NCI-H524 treated with DMSO at 0.1 percent for 48 hours (cell line): ENCODE measurements at places on chromosomes 4 and X.

DNA sequence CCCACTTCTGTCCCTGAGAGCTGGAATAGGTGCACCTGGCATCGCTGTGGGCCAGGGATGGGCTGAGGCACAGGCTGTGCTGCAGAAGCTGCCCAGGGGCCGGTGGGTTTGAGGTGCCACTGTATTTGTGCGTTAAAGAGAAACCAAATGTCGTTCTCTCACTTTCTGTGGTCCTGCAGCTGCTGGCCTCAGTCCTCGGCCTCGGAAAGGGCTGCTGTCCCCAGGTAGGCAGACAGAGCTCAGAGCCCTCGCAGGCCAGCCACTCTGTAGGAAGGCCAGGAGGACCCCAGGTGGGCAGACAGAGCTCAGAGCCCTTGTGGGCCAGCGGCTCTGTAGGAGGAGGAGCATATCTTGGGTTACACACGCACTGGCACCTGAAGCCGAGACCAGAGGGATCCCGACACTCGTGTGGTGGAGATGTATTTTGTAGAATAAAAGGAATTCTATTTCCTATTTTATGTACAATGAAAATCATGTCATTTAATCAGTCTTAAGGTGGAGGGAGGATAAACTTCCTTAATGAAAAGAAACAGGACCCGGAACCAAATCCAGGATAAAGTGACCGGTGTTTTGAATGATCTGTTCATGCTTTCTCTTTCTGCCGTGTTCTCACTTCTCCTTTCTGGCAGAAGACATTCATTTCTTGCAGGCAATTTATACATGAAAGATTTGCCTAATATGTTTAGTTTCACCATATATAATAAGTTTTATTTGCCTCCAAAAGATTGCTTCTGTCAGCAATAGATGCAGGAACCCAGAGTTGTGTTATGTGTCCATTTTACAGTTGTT is 54.4 kb upstream of the HGFAC start:
- DNase-seq: no peak

DNA sequence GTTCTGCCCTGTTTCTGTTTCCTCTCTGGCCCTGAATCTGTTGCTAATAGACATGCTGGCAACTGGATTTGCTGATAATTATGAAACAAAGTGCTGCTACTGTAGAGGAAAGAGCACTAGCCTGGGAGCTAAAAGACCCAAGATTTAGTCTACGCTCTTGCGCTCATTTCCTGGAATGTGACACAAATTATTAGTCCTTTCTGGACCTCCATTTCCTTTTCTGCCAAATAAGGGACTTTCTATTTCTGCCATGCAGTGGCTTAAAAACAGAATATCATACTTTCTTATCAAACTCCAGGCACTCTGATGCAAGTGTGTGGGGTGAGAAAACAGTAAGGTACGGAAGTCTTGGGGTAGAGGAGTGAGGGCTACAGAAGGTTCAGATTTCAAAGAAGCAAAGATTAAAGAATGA is 48.3 kb upstream of the GPR174 start:
- DNase-seq: no peak

DNA sequence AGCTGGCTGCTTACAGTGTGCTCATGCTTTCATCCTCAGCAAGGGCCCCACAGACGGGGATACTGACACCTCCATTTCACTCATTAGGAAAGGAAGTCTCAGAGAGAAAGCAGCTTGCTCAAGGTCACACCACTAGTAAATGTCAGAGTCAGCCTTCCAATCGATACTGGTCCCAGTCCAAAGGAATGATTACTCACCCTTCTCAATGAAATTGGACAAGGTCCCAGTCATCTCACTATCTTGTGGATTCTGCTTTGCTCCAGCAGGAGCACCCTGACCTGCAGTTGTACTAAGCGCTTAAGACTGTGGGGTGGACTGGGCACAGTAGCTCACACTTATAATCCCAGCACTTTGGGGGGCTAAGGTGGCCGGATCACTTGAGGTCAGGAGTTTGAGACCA is 132.2 kb upstream of the SLC34A2 start:
- no peak for DNase-seq

- DNase-seq: no peak
These were observed 11.0 kb upstream of the ODAPH start for GRCh38 chr4:75544870-75545269.

DNA sequence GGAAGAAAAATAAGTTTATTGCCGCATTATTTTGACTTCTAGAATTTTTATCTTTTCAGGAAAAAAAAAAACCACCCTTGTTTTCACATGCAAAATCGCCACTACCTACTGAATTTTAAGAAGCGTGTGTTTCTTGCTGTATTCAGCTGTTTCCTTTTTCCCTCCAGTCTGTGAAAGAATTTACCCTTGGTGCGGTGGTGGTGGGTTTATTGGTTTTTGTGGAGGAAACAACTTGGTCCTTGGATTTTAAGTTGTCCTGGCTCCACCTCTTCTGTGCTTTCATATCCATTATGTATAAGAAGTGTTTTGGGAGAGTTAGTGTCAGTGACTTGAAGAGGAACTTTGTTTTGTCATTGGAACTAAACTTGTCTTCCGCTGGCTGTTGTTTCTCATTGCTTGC is 8.1 kb downstream of the RAPGEF2 start:
- DNase-seq: no peak

DNA sequence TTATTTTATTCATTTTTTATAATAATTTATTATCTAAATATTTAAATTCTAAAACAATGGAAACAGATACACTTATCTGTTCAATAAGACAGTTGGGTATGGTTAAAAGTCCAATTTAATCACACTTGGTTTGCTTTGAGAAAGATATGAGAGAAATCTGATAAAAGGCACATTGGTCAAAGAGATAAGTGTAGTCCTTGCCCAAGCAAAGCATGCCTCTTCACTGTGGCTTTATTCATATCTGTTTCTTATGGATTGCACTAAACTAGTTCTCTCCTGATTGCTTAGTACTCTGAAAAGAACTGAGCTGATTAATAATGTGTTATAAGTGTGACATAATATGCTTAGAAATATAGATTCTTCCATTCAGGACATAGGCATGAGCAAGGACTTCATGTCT is 39.8 kb downstream of the CXCL1 start:
- no peak for DNase-seq

DNA sequence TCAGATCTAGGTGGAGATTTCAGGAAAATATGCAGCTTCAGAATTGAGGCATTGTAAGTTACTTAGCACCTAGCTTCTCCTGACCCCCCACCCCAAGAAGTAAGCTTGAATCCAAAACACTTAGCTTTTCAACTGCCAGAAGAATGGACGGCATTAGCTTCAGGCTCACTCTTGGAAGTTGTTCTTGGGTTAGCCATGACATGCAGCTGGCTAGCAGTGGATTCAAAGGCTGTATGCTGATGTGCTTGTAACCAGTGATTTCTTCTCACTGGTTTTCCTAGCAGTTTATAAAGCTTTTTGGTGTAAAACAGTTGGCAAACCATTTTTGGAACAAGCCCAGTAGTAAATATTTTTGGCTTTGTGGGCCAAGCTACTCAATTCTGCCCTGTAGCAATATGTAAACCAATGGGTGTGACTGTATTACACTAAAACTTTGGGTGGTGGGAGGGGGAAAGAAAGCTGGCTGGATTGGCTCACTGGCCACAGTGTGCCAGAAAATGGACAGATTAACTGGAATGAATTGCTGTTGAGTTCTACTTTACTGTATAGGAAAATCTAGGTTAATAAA is 85.6 kb downstream of the SHROOM2 start:
- DNase-seq: no peak

GRCh38 chrX:38293741-38294140 is 33.6 kb downstream of the RPGR start:
- DNase-seq: no peak

DNA sequence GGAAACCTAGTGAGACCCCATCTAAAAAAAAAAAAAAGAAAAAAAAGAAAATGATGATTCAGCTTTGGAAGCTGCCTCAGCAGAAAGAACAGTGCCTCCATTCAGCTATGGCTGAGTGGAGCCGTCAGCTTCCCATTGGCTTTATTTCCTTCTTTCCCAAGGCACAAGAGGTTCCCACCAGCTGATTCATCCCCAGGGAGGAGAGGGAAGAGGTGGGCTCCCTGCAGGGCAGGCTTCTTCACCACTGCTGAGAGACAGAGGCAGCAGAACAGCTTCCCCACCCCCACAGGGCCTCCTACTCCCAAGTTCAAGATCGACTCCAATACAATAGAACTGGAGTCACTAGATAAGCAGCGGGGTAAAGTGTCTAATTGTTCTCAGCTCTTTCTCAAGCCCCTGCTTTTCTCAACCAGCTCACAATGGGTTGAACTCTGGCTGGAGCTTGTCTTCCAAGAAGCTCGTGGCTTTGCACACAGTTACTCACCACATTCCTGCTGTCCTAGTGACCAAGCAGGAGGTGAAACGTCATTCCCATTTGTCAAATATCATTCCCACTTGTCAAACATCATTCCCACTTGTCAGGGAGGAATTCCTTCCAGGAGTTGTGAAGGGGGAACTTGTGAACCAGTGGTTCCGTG is 47.8 kb downstream of the FHDC1 start:
- no peak for DNase-seq

DNA sequence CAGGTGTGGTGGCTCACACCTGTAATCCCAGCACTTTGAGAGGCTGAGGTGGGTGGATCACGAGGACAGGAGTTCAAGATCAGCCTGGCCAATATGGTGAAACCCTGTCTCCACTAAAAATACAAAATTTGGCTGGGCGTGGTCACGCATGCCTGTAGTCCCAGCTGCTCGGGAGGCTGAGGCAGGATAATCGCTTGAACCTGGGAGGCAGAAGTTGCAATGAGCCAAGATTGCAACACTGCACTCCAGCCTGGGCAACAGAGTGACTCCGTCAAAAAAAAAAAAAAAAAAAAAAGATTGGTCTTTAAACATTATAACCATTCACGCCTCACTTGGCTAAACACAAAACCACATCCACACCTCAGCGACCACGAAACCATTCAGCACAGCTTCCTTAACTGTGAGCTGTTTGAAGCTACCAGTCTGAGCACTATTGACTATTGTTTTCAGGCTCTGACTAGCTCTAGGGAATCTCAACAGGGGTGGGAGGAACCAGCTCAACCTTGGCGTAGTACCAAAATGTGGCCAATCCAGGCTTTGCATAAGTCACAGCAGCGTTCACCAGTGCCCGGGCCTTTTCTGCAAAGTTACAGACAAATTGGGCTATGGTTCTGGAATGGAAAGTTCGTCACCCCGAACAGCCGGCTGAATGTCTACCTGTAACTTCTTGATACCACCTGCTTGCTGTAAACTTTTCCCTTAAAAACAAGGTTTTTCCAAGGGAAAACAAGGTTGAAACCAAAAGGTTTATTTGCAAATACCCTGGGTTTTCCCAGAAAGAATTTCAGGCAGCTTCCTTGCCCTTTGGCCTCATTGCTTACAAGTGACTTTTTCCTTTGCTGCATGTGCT is 73.6 kb upstream of the DHX15 start:
- no peak for DNase-seq

GRCh38 chr4:155742310-155743015 is 16.4 kb upstream of the GUCY1B1 start:
- no peak for DNase-seq

- DNase-seq: no peak
These were observed 61.7 kb upstream of the STX18 start for GRCh38 chr4:4603592-4603991.

GRCh38 chr4:159552979-159553768 is 450.3 kb downstream of the RAPGEF2 start:
- DNase-seq: no peak
